ENCODE measurements at places on chromosomes 2 and 18.

- DNase-seq = no peak
Measured at GRCh38 chr2:99674090-99674489, 184.3 kb upstream of the REV1 start.

- no peak for DNase-seq
Measured at GRCh38 chr2:188811522-188811921, 162.7 kb upstream of the COL3A1 start.

GRCh38 chr2:64363140-64363539 is 90.8 kb upstream of the LGALSL start:
- no peak for DNase-seq

DNA sequence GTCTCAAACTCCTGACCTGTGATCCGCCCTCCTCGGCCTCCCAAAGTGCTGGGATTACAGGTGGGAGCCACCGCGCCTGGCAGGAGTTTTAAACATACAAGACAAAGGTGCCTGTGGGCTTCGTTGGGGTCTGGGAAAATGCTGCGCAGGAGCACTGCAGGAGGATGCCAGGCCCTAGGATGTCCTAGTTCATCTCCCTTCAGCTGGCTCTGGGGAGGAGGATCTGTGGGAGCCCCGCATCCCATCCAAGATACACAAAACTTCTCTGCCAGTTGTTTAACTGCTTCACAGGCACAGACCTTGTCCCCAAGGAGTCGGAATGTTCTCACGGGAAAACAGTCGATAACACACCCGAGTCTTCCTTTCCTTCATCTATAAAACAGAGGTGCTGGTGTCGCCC is 89.1 kb downstream of the POLR1A start:
- no peak for DNase-seq

All from NCI-H345 (cell line).